ENCODE measurements at places on chromosomes 4 and X.

GRCh38 chrX:130176354-130176776 lies 4.6 kb downstream of the RAB33A start:
- DNase-seq: no peak

DNA sequence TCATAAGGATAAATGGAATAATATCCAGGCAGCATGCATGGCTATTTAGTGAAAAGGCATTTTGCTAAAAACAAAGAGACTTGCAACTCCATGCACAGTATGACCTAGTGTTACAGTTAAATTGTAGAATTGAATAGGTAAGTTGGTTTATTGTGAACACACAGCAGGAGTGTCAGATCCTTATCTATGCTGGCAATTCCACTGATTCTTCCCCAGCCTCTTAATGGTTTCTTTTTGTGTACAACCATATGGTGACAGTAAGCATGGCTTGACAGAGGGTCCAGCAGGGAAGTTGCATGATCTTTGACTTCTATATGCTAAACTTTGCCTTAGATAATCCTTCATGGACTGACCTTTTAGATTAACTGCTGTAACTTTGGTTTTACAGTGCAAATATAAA lies 936.6 kb upstream of the EPHA5 start:
- no peak for DNase-seq

DNA sequence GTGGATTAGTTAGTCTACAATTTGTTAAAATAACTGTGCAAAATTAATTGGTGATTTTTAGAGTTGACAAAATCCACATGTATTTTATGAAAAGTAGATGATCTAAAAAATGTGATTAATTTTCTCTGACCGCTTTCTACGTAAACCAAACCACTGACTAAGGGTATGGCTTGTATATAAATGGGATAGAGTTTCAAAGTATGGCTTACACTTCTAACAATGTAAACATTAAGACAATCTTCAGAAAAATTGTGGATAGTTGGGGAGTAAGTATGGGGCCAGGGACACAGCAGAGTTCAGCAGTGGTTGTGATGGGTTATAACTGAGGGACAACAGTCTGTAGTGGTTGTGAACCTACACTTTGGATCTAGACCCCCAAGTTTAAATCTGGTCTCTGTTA lies 39.8 kb downstream of the GABRA4 start:
- no peak for DNase-seq

DNA sequence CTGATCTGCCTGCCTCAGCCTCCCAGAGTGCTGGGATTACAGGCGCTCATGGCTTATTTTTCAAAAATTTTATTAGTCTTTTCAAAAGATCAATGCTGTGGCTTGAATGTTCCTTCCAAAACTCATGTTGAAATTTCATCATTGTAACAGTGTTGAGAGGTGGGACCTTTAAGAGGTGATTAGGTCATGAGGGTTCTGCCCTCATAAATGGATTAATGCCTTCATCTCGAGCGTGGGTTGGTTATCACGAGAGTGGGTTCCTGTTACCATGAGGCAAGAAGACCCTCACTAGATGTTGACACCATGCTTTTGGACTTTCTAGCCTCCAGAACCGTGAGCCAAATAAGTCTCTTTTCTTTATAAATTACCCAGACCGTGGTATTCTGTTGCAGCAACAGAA lies 30.3 kb downstream of the EIF2S3 start:
- DNase-seq: no peak

- no peak for DNase-seq
These were observed 34.0 kb downstream of the PLAC8 start for GRCh38 chr4:83080561-83080960.
